ENCODE measurements at places on chromosomes 3 and 15.

GRCh38 chr15:60722328-60723112 lies 243.6 kb upstream of the ICE2 start:
- no peak for DNase-seq

- peak; percentile 66 for DNase-seq
Measured at GRCh38 chr15:63277038-63277892, at the start of gene APH1B. Gene APH1B, plus strand, starts transcription at chr15:63277605. Its CDS starts 19 bp downstream, at chr15:63277624.

DNA sequence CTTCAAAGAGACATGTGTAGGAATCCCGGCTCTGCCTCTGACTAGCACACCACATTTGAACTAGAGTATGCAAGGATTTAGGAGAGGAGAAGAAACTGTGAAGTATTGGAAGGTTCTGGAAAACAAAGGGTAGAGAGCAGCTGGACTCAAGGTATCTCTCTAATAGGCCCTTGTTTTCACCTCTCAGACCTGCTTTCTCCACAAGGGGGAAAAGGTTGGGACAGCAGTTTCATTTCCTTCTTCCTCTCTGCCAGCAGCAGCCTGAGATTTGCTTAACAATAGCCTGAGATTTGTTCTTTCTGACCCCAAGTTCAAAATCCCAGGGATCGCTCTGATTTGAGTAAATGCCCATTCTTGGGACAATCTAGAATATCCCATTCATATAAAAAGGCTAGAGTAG lies 430.6 kb upstream of the MCTP2 start:
- DNase-seq, result no peak

- no peak for DNase-seq
Measured at GRCh38 chr3:156646958-156647357, 27.4 kb upstream of the TIPARP start.

DNA sequence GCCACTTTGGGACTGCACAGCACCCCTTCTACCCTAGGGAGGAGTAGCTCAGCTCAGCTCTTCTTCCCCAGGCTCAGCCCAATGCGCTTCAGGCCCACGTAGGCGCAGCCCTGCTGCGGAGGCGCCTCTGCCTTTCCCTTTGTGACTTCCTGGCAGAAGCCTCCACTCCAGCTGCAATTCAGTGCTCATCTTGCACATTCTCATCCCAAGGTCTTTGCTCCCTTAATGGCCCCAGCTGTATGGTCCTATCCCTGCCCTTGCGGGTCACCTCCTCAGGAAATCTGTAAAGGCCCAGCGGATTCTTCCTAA lies 109.0 kb downstream of the VGLL4 start:
- DNase-seq, result no peak

DNA sequence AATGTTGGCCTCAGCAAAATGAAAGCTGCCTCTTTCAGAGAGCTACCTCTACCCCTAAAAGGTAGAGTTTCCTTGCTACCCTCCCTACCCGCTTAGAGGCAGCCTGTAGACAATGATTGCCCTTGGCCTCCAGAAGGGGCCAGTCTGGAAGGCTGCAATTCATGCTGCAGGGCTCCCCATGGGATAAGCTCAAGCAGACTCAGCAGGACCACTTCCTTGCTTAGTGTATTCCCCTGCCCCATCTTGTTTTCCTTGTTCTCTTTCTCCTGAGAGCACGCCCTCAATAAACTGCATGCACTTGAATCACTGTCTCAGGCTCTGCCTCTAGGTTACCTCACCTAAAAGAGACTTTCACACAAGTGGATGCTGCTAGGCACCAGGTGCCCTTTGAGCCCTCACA lies 134.0 kb upstream of the CTNNB1 start:
- DNase-seq, result no peak

DNA sequence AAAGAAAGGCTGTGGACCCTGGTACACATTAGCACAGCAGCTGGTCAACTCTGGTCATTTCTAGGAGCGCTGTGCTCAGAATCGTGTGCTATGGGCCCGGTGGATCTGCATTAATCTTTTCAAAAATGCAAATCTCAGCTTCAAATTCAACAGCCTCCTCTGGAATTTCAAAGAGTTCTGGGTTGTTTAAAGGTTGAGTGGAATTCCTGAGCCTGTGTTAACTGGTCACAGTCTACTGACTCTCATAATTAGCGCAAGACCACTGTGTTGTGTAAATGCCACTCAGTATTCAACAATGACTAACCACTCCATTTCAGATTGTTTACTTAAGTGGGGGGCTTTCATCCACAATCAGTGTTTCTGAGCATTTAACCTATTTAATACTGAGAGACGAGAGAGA lies 2.7 kb upstream of the ARNT2 start:
- DNase-seq, result no peak

DNA sequence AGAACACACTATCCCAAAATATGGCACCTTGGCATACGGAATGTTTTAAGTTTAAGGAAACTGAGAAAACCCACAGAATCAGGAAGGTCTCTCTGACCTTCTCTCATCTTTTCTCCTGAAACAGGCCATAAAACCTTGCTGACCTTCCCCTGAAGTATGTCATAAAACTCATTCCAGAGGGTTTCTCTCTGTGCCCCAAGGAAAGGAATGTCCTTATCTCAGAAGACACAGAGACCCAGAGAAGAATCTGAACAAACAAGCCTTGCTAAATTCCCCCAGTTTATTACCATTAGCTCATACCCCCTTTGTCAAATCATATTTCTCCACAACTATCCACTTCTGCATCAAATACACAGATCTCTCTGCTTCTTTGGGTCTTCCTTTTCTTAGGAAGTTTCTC lies 603.1 kb downstream of the MCTP2 start:
- DNase-seq, result no peak

All from activated CD4-positive, alpha-beta T cell treated with anti-CD3 and anti-CD28 coated beads, Interleukin-2, amount 50 U/mL, for 4 hours (primary cell).